ENCODE measurements at places on chromosomes 11 and 22.

GRCh38 chr22:47563406-47564157 is 801.1 kb downstream of the TBC1D22A start:
- no peak for DNase-seq

DNA sequence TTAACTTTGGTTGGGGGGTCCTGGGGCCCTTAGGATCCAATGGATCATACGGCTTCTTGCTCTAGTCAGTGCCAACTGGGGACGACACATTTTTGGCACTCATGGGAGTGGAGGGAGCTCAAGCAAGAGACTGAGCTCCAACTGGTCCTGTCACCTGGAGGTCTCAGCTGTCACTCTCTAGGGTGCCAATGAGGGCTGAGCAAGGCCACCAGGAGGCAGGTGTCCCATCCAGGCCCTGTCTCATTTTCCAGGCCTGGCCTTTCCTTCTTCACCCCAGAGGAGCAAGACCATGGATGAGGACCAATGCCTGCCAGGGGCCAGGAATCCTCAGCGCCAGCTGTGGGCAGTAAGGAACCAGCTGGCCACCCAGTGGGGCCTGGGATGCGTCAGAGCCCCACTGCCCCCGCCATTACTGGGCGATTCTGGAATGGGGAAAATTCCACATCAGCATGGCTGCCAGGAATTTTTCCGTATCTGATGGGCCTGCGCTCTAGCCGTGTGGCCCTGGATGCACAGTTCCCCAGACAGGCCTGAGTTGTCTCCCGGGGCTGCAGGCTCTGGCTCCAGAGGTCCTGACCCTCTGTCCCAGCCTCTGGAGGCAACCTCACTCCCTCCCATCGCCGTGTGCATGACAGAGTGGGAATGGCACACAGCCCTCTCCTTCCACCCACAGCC is 669 bp upstream of the GAL3ST1 start:
- no peak for DNase-seq

DNA sequence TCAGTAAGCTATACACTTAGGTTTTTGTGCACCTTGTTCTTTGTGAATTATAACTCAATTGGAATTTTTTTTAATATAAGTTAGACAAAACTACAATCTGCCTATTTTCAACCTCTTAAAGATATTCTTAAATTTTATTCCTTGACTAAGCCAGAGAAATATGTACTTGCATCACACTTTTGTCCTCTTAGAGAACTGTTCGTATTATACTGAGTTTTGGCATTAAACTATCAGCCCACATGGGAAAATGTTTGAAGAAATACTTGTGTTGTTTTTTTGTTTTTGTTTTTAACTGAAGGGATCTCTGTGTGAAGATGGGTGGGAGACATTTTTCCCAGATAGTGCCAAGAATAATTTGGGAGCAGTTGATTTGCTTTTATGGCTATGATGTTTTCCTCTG is 25.3 kb downstream of the CEP295 start:
- no peak for DNase-seq

- DNase-seq: no peak
These were observed 105.9 kb downstream of the SGSM3 start for GRCh38 chr22:40476341-40476740.

DNA sequence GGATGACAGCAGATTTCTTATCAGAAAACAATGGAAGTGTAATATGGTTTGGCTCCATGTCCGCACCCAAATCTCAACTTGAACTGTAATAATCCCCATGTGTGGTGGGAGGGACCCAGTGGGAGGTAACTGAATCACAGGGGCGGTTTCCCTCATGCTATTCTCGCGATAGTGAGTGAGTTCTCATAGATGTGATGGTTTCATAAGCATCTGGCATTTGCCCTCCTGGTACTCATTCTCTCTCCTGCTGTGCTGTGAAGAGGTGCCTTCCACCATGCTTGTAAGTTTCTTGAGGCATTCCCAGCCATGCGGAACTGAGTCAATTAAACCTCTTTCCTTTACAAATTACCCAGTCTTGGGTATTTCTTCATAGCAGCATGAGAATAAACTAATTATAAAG is 81.0 kb upstream of the SCUBE2 start:
- no peak for DNase-seq

DNA sequence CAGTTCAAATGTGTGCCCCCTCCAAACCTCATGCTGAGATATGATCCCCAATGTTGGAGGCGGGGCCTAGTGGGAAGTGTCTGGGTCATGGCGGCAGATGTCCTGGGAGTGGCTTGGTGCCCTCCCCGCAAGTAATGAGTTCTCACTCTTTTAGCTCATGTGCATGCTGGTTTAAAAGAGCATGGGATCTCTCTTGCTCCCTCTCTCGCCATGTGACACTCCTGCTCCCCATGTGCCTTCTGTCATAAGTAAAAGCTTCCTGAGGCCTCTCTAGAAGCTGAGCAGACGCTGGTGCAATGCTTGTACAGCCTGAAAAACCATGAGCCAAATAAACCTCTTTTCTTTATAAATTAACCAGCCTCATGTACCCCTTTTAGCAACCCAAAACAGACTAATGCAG is 98.8 kb downstream of the SGSM3 start:
- no peak for DNase-seq

DNA sequence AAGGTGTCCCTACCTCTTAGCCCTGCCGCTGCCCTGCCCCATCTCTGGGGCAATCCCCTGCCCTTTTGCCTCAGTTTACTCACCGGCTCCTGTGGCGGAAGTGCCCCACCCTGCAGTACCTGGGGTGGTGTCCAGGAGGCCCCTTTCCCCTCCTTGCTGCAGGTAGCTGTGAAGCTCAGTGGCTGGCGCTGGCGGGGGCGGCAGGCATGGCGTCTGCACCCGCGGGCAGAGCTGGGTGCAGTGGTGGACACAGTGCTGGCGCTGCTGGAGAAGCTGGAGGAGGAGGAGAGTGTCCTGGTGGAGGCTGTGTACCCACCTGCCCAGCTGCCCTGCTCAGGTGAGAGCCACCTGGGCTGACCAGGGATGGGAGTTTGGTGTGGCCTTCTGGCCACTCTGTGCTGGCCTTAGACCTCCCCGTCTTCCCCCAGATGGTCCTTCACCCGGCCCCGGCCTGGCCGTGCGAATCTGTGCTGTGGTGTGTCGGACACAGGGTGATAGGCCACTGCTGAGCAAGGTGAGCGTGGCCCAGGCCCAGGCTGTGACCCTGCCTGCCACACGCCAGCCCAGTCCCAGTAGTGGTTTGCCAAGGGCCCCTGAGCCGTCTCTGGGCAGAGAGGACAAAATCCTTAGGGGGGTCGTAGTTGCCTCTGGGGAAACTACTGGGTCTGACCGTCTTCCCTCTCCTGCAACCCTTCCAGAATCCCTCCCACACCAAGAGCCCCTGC is 4.0 kb downstream of the CARNS1 start:
- DNase-seq: no peak

GRCh38 chr22:30921108-30921507 is 47.5 kb downstream of the MORC2 start:
- DNase-seq: no peak

DNA sequence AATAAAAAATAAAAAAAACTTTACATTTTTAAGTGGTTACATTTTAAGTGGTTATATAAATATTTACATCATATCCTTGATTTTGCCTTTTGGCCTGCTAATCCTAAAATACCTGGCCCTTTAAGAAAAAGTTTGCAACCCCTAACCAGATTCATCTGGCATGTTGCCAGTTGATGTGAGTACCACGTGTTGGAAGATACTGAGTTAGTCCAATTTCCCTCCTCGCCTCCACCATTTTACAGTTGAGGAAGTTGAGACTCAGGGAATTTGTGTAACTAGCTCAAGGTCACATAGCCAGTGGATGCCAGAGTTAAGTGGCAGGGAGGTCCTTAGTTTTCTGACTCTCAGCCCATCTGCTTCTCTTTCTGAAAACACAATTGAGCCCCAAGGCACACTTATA is 5.1 kb downstream of the ELF5 start:
- DNase-seq: no peak

- DNase-seq: no peak
These were observed 1.1 kb upstream of the CD248 start for GRCh38 chr11:66317723-66318599.

- no peak for DNase-seq
These were observed 60.3 kb downstream of the NELL1 start for GRCh38 chr11:20729597-20730105.

- no peak for DNase-seq
These were observed 18.4 kb upstream of the SEC14L4 start for GRCh38 chr22:30523646-30524489.

DNA sequence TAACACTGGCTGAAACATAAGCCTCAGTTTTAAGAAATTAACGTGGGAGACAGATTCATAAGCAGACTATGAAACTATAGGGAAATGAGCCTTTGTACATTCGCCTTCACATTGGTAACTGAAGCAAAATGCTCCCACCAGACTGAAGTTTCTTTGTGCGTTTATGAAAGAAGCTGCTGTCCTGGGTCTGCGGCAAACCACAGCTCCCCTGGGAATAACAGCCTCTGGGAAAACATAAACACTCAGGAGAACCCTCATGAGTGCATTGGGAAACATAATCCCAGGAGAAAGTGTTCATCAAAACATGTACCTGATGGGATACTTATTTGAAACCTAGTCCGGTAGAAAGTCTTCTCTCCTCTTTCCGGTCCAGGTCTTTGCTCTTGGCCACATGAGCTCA is 193.1 kb upstream of the LARGE1 start:
- no peak for DNase-seq

DNA sequence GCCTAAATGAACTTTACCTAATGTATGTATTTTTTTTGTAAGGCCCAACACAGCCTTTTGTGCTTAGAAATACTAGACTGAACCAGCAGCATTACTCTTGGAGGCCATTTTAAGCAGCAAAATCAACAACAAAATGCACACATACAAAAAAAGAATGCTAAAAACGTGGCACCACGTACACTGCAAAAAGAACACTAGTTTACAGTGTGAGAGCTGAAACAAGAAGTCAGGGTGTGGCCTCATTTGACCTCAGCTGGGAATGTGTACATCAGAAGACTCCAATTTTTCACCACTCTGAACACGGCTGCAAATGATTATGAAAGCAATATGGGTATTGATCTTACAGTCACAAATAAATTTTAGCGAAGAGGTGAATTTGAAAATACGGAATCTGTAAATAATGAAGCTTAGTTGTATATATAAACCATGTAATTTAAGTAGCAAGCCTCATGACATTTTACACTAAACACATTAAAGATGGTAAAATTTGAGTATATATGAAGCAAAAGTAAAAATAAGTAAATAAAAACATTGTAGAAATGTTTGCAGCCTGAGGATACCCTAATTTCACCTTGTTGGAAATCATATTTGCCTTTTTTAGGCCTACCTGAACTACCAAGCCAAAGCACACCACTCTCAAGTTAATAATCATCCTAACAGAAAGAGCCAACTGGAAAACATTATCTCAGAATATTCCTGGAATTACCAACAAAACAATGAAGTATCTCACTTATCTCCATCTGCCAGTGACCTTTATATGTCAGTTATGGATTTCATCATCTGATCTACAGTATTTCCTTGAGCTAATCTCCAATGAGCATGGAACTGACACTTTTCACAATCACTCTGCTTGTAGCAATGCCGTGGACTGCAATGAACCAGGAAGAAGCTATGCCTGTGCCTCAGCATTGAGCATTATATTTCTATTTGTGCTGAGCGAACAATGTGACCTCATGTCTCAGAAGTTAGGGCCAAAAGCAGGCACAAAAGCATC is 319.5 kb upstream of the FAT3 start:
- DNase-seq: no peak

DNA sequence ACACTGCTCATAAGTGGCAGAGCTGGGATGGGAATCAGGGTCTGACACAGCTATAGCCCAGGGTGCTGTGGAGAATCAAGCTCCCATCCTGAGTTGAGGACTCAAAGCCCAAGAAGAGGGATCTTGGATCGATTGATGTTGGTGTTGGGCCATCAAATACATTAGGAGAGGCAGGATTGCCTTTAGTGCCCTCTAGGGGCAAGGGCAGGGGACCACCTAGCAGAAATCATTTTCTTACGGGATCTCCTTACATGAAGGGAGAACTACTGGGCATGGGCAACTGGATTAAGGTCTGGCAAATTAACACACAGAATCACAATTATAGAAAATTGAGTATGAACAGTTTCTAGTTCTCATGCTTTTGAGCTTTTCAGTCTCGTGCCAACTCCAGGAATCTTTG is 24.9 kb upstream of the EMSY start:
- DNase-seq: no peak

- DNase-seq: peak; percentile 88
These were observed 3.5 kb downstream of the PHLDB1 start for GRCh38 chr11:118610773-118611432.

DNA sequence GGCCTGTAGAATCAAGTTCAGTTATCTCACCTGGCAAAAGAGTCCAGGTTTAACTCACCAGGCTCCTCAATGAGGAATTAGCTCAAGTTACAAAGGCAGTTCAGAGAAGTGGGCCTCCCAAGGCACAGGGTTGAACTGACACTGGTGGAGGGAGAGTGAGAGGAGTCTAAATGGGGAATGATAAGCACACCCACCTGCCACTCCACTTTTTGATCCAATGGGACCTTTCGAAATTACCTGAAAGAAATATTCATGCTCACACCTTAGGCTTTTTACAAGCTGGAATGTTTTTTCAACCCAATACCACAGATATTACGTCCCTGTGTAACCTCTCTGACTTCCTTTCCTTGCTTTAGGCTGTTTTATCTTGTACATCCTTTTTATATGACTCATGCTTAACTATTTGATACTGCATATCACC is 642.7 kb upstream of the TENM4 start:
- DNase-seq: no peak

GRCh38 chr11:122093731-122094275 is 22.2 kb downstream of the BLID start:
- no peak for DNase-seq

DNA sequence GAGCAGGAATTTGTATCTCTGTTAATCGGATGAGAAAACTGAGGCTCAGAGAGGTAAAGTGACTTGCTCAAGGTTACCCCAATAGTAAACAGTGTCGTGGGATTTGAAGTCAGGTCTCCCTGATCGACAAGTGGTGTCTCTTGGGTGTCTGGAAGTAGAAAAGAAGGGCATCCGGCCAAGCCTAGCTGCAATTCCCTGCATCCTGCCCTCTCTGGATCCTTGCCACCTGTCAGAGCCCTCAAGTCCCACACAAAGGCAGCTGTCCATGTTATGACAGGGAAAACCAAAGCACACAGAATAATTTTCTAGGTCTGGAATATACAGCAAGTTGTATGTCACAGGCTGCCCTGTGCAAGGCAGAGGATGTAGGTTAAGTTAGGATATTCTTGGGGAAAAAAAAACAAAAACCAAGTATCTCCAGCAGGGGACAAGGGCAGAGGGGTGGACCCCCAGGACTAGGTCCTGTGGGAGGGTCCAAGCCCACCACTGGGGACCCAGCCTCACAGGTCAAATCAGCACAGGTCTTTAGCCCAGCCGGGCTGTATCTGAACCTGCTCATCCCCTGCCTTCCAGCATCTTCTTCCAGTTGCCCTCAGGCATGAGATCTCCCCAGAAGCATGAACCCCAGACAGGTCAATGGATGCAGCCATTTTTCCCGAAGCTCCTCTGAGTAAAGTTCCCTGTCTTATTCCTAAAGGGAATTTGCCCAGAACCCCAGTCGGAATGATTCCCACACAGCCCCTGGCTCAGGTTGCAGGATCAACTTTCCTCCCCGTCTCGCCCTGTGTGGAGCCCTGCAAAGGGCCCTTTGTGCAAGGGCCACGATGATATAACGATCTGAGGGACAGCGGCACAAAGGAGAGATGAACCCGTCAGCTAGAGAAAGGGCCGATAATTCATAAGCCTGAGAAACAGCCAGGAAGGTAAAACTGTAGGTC is 15.0 kb downstream of the USH1C start:
- DNase-seq: no peak

GRCh38 chr11:33761471-33761870 is 12.8 kb downstream of the FBXO3 start:
- no peak for DNase-seq

Data from activated CD4-positive, alpha-beta T cell treated with anti-CD3 and anti-CD28 coated beads for 4 hours (primary cell).